Natural killer cell (primary cell): ENCODE measurements at places on chromosomes 13 and 19.

GRCh38 chr13:99465454-99465853, 35.8 kb upstream of the TM9SF2 start:
- H3K4me3 ChIP-seq = no peak overlapping the region
- H3K36me3 ChIP-seq = no peaks in the 10 kb centered on the region
- H3K27ac ChIP-seq = no peak overlapping the region
- H3K4me1 ChIP-seq = peaks cover 15% of the 10 kb centered on the region

GRCh38 chr19:11361037-11361770, 6.0 kb downstream of the PLPPR2 start:
- H3K4me3 ChIP-seq = no peak overlapping the region
- no peak for DNase-seq
- H3K36me3 ChIP-seq = no peaks in the 10 kb centered on the region
- H3K27me3 ChIP-seq = no peaks in the 10 kb centered on the region
- peaks cover 1% of the 10 kb centered on the region for H3K4me1 ChIP-seq

DNA sequence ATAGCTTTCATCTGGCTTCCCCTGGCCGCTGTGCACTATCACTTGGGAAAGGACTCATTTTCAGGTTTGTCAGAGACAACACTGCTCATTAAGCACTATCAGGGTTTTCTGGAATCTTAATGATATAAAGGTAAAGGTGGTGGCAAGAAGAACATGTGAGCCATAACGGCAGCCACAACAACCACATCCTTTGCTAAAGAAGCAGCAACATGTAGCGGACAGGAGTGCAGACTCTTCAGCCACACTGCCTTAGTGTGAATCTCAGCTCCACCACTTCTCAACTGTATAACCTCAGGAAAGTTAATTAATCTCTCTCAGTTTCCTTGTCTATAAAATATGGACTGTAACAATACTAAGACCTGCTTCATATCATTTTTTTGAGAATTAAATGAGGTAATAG, 24.1 kb upstream of the MIR17HG start:
- H3K36me3 ChIP-seq = no peaks in the 10 kb centered on the region
- DNase-seq = peak; percentile 31
- H3K27ac ChIP-seq = no peak overlapping the region
- no peaks in the 10 kb centered on the region for H3K4me1 ChIP-seq

- no peak for DNase-seq
- H3K27ac ChIP-seq = no peak overlapping the region
- no peaks in the 10 kb centered on the region for H3K27me3 ChIP-seq
- peaks cover 47% of the 10 kb centered on the region for H3K4me1 ChIP-seq
- no peak overlapping the region for H3K4me3 ChIP-seq
Measured at GRCh38 chr13:24228852-24229458, 68.4 kb downstream of the SPATA13 start.

DNA sequence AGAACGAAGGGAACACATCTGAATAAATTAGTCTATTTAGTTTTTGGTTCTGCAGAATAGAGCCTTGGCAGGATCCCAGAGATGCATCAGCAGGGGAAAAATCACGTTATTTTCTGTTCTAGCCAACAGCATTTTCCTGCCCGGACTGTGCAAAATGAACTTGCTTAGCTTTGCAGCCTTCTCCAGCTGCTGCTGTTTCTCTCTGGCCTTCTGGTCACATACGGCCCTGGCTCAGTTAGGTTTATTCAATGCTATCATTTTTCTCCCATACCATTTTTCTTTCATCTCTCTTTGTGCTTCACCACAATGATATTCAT, 110.4 kb upstream of the KL start:
- no peak for DNase-seq
- no peaks in the 10 kb centered on the region for H3K27me3 ChIP-seq
- H3K4me3 ChIP-seq = no peak overlapping the region
- H3K36me3 ChIP-seq = no peaks in the 10 kb centered on the region

DNA sequence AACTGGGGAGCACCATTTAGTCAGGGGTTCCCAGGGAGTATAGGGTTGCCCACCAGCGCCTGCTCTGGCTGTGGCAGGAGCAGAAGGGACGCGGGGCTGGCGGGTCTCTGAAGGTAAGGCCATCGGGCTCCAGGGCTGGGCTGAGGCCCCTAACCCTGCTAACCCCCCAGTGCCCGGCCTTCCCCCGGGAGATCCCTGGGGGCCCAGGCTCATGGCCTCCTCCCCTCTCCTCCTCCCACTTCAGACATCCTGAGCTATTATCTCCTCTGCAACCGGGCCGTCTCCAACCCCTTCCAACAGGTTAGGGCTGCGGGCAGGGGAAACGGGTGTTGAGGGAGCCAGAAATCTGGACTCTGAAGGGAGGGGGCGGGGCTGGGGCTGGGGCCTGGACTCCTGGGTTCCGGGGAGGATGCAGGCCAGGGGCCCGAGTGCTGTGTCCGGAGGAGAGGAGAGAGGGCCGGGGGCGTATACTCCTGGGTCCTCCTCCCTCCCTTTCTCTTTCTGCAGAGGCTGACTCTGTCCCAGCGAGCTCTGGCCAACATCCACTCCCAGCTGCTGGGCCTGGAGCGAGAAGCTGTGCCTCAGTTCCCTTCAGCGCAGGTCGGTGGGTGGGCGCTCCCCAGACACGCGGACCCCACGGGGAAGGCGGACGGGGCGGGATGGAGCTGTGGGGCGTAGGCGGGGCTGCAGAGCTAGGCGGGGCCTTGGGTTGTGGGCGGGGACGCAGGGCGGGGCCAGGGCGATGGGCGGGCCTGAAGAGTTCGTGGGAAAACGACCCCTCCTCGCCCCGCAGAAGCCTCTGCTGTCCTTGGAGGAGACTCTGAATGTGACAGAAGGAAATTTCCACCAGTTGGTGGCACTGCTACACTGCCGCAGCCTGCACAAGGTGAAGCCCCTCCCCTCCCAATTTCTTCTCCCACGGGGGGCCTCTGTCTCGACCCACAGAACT, 15.3 kb downstream of the TTYH1 start:
- peaks cover 17% of the 10 kb centered on the region for H3K27me3 ChIP-seq
- H3K4me3 ChIP-seq = no peak overlapping the region
- H3K27ac ChIP-seq = no peak overlapping the region
- H3K36me3 ChIP-seq = no peaks in the 10 kb centered on the region
- H3K4me1 ChIP-seq = peaks cover 25% of the 10 kb centered on the region
- DNase-seq = no peak

DNA sequence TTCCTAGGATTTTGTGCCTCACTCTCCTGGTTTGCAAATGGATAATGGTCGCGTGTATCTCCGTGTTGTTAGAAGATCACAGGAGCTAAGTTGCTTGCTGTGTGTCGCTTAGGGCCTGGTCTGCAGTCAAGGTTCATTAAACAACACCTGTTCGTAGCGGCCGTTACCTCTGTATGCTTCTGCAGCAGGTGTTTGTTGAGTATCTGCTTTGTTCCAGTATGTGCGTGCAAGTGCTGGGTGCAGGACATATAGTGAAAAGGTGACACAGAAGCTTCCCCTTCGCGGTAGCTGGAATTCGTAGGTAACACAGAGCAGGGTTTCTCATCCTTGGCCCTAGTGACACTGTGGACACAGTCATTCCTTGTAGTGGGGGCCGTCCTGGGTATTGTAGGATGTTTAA, 5.4 kb downstream of the MED25 start:
- peaks cover 12% of the 10 kb centered on the region for H3K4me1 ChIP-seq
- no peak overlapping the region for H3K27ac ChIP-seq
- H3K36me3 ChIP-seq = peaks cover 12% of the 10 kb centered on the region
- DNase-seq = no peak
- H3K4me3 ChIP-seq = no peak overlapping the region
- no peaks in the 10 kb centered on the region for H3K27me3 ChIP-seq

DNA sequence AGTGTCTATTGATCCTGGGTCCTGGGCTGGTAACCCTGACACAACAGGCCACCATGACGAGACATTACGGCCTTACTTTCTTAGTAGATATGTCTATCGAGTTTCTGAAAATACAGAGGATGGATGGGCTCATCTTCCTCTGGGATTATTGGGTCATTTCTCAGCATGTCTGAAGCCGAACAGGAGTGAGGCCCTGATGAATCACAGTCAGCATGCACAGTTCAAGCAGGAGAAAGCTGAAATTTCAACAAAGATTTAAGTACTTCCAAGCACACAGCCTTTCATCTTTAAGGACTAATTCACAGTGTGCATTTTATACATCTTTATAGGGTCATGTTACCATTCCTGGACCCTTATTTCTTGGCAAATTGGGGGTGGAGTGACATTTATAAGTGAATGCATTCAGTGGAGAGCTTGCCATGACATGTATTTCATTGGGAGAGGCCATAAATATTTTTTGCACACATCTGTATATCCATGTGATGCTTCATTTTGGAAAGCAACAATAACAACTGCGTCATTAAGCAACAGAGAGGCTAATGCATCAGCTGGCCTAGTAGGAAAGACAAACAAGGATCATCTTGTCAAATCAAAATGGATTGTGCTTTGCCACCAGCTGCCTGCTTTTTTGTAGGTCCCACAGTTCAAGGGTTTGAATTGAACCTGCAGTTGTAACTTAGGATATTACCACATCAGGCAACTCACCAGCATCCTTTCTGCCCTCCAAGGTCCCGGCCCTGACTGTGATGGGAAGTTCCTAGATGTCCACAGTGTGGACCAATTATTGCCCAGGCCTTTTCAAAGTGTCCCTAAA, 143.5 kb downstream of the DNAJC15 start:
- H3K4me1 ChIP-seq = no peaks in the 10 kb centered on the region
- H3K4me3 ChIP-seq = no peak overlapping the region
- no peaks in the 10 kb centered on the region for H3K36me3 ChIP-seq
- H3K27me3 ChIP-seq = no peaks in the 10 kb centered on the region
- no peak overlapping the region for H3K27ac ChIP-seq

DNA sequence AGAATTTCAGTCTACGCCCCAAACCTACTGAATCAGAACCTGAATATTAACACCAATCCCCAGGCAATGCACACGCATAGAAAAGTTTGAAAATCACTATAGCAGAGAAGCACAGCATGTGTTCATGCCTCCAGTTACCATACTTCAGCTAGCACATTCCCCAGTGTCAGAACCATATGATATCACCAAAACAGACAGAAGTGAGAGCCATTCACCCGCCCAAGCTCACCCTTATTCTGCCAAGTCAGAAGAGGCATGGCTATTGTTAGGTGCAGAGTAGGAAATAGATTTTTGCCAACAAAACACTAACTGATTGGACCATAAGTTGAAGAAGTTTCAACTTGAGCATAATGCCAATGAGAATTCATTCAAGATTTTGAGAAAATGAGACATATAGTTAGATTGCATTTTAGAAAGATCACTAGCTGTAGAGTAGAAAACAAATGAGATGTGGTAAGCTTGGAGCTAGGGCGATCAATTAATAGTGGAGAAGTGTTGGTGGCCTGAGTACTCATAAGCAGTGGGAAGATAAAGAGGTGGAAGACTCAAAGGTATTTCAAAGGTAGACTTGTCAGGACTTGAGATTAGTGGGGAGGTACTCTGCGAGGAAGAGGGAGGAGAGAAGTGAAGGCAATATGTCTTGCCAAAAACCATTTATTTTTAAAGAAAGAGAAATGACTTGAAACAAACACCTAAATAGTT, 492.4 kb downstream of the SUCLA2 start:
- H3K4me1 ChIP-seq = no peaks in the 10 kb centered on the region
- no peak overlapping the region for H3K4me3 ChIP-seq
- no peak overlapping the region for H3K27ac ChIP-seq
- no peaks in the 10 kb centered on the region for H3K27me3 ChIP-seq
- no peaks in the 10 kb centered on the region for H3K36me3 ChIP-seq

GRCh38 chr19:56174086-56174485, 1.7 kb upstream of the GALP start:
- no peak for DNase-seq
- H3K27me3 ChIP-seq = no peaks in the 10 kb centered on the region
- H3K27ac ChIP-seq = no peak overlapping the region
- no peaks in the 10 kb centered on the region for H3K36me3 ChIP-seq
- no peak overlapping the region for H3K4me3 ChIP-seq

DNA sequence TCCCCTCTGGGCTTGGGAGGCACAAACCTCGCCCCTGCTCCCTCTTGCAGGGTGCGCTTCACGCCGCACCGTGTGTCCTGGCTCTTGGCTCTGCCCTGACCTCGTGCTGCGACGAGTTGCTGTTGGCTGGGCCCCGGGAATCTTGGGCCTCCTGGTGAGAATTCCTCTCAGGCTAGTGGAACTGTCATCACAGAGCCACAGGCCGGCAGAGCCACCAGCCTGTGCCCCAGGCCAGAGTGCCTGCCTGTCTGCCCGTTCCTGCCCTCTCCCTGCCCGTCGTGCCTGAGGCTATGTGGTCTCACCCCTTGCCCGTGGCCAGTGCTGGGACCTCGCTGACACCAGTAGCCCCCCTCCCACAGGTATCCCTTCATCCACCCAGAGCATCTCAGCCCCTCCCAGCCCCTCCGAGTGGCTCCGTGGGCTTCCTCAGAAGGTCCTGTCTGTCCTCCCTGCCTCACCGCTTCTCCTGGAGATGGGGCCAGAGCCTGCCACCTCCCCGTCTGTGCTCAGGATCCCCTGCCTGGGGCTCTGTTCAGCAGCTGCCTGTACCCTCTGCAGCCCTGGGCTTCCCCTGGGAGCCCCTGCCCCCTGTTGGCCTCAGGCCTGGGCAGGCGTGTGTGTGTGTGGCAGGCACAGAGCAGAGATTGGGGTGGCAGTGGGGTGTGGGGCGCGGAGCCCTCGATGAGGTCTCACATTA, 13.3 kb downstream of the NDUFB7 start:
- no peaks in the 10 kb centered on the region for H3K27me3 ChIP-seq
- H3K4me3 ChIP-seq = no peak overlapping the region
- peaks cover 6% of the 10 kb centered on the region for H3K36me3 ChIP-seq

DNA sequence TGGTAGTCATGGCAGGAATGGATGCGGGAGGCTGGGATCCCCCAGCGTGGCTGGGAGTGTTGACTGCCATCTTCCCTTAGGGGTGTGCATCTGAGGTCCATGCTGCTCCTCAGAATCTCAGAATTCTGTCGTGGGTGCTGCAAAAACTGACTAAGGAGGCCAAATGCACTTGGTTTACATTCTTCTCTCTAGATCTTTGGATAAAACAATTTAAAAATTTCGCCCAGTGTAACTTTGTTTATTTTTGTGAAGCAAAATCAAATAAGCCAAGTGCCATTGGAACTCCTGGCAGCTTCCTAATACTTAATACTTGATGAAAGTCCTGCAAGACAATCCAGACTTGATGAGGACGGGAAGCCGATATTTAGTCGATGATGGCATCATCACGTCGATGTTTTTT, 27.8 kb upstream of the TM9SF2 start:
- no peak overlapping the region for H3K27ac ChIP-seq
- no peak overlapping the region for H3K4me3 ChIP-seq
- H3K36me3 ChIP-seq = no peaks in the 10 kb centered on the region
- H3K27me3 ChIP-seq = no peaks in the 10 kb centered on the region
- H3K4me1 ChIP-seq = no peaks in the 10 kb centered on the region

- H3K27ac ChIP-seq = no peak overlapping the region
- DNase-seq = no peak
- H3K4me1 ChIP-seq = no peaks in the 10 kb centered on the region
- no peak overlapping the region for H3K4me3 ChIP-seq
- no peaks in the 10 kb centered on the region for H3K27me3 ChIP-seq
Measured at GRCh38 chr13:101979825-101980224, 422.0 kb downstream of the FGF14 start.

- peaks cover 28% of the 10 kb centered on the region for H3K27me3 ChIP-seq
- no peaks in the 10 kb centered on the region for H3K36me3 ChIP-seq
- H3K4me1 ChIP-seq = peaks cover 30% of the 10 kb centered on the region
- no peak overlapping the region for H3K4me3 ChIP-seq
- no peak overlapping the region for H3K27ac ChIP-seq
Measured at GRCh38 chr19:13868663-13869062, 8.3 kb upstream of the NANOS3 start.

- no peaks in the 10 kb centered on the region for H3K27me3 ChIP-seq
- DNase-seq = no peak
- no peak overlapping the region for H3K27ac ChIP-seq
- H3K4me3 ChIP-seq = no peak overlapping the region
- H3K36me3 ChIP-seq = no peaks in the 10 kb centered on the region
Measured at GRCh38 chr13:84129966-84130365, 247.7 kb upstream of the SLITRK1 start.
